ENCODE measurements at places on chromosomes 16 and 17. TPM values are rescaled to one million over a fixed set of nuclear protein-coding genes. Genes with fewer than 3 reads are reported as not detected.
A peak's percentile ranks its signal among the peaks of the same experiment; 100 is the strongest.

The ALDH3A1 gene
- 0.19 TPM for polyA plus RNA-seq

The TMEM88 gene
- polyA plus RNA-seq: 29.2 TPM

DNA sequence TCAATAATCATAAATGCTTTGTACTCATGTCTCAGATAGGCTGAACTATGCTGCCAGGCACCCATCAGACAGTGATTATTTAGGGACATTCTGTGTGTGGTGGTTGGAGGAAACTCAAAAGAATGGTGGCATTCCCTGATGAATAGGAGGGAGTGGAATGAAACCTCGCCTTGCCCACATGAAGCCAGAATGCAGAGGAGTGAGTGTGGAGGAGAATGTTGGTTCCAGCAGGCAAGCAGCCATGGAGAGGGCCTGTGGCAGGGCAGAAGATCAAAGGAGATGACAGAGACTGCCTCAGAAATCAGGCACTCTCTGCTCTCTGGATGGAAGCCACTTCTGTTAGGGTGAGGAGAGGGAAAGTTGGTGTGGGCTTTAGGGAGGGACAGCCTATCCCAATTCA is 22.5 kb downstream of the KCTD19 start:
- DNase-seq: no peak

DNA sequence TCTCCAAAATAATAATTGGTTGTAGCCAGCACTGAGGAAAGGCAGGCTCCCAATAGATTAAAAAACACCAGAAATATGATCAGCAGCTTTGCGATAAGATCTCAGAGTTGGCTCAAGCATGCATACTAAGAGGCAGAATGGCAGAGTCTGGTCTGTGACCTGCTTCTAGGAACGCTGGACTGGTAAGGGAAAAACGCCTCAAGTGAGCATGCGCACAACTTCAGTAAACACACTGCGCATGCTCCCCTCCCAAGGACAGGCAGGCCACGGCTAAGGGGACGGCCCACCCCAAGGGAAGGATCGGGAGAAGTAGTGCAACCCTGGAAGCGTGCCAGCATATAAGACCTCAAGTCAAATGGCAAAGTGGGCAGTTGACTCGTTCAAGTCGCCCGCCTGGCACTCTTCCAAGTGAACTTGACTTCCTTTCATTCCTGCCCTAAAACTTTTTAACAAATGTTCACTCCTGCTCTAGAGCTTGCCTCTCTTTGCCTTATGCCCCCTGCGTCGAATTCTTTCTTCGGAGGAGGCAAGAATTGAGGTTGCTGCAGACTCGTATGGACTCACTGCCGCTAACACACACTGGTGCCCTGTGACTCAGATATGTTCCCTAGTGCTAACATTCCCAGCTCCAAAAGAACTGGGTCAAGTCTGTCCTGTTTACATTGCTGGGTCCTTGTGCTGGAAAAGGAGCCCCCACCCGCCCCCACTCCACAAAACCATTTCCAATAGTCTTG is 22.4 kb upstream of the PRM1 start:
- DNase-seq: no peak

DNA sequence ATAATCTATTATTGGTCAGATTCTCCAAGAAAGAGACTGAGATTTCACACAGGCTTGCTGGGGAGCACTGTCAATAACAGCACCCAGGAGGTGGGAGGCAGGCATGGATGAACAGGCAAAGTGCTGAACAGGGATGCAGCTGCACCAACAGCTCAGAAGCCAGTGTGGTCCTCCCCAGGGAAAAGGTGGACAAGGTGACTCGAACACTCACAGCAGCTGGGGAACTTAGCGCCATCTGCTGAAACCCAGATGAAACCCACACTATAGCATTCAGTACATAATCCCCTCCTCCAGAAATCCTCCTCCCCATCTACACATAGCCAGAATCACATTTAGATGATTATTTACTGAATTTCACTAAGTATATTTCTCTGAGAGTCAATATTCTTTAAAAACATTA is 255.2 kb upstream of the WSB1 start:
- peak; percentile 0 for DNase-seq

DNA sequence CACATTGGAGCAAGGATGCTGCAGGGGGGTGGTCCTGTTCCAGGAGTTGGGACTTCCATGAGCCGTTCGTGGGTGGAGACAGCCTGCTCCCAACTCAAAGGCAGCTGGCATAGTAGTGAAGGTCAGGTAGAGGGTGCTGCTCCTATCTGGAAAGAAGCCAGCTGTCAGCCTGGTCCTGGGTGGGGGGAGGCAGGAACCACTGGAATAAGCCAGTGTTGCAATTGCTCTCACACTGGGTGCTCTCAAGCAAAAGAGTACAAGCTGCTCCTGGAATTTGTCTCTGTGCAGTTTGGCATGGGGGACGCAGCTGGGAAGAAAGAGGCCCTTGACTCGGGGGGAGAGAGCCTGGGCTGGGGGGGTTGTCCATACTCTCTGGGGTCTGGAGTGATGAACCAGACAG is 8.7 kb downstream of the CACNG5 start:
- DNase-seq: no peak

DNA sequence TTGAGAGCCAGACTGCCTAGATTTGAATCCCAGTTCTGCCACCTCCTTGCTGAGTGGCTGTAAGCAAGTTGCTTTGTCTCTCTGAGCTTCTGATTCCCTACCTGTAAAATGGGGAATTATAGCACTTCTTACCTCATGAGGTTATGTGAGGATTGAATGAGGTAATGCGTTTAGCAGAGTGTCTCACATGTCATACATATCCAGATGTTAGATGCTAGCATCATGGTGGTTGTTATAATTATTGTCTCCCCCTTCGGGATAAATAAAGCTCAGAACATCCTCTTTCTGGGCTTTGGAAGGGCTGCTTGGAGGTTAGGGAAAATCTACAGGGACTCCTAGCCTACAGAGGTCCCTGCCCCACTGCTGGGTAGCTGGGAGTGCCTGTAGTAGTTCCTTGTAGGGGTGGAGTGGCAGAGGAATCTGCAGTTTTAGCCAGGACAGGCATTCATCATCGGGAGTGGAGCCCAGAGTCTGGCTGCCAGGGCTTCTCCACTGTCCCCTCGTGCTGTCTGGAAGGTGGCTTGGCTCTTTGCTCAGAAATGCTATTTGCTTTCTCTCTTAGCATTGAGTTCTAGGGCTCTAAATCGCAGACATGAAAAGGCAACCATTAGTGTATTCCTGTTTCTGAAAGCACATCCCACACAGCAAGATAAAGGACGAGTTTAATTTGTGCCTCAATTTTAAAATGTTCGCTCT is 137.9 kb upstream of the CACNG3 start:
- DNase-seq: no peak

GRCh38 chr17:28773736-28774135 is 29.9 kb downstream of the TRAF4 start:
- no peak for DNase-seq

DNA sequence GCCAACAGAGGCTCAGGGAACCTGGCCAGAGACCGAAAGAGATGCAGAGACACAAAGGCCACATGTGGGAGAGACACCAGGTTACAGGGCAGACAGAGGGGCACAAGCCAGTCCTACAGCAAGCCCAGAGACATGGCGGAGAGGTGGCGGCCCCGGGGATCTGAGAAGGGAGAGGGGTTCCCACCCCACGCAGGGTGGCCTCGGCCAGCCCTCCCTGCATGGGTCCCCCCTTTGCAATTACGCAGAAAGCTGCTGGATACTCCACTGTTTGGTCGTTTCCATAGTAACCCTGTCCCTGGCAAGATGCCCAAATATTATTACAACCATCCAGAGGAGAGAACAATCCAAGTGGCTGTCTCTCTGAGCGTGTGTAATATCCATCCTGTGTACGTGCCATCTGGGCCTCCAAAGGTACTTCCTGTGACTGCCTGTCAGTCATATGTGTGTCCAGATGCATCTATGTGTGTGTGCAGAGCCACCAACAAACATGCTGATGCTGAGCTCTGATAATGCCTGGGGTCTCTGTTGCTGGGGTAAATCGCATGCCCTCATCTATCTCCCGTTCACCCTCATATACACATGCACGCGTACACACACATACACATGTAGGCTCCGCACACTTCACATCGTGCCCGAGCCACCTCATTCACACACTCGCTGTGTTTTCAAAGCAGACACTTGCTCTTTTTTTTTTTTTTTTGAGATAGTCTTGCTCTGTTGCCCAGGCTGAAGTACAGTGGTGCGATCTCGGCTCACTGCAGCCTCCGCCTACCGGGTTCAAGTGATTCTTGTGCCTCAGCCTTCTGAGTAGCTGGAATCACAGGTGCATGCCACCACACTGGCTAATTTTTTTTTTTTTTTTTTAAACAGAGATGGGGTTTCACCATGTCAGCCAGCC is 5.5 kb downstream of the PCGF2 start:
- DNase-seq: peak; percentile 99

- DNase-seq: no peak
Measured at GRCh38 chr16:85917012-85917411, 18.1 kb downstream of the IRF8 start.

DNA sequence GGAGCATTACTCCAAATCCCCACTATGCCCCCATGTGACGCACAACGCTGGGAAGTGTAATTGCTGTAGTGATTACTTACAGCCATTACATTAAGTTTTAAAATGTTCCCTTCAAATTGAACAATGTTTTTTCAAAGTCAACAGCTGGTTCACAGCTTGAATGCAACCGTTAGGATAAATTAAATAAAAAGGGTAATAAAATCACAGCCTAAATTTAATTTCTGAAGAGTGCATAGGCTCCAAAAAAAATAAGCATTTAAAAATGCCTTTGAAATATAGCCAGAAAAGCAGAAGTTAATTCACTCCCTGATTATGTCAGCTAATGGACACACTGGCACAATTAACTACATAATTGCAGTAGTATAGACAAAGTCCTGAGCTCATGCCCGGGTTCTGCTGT is 50.5 kb upstream of the KDM8 start:
- DNase-seq: no peak

DNA sequence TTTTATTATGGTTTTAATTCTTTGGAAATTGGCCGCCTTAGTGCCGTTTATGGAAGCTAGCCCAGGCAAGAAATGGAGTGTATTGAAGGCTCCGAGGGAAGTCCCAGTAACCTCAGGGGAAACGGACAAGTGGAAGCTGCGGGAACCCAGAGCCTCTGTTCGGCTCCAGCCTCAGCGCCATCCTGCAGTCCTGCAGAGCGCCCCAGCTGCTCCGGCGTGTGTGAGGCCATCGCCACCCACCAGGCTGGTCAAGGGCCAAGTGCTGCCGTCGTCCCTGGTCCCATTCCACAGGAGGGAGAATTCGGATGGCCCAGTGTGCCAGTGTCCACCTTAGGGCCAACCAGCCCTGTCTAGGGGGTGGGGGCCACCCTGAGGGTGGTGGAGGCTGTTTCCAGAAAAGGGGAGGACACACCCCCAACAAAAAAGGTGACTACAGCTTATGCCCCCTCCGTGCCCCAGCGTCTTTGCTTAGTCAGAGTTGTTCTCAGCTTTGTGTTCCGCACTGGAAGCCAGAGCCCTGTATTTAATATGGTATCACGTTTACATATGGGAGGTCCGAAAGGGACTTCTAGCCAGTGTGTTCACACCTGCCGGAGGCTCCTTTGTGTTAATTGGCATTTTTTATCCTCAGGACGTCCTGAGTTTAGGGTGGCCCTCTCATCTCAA is 13.0 kb downstream of the MGRN1 start:
- peak; percentile 3 for DNase-seq
